ENCODE measurements at places on chromosomes 1 and 21.

DNA sequence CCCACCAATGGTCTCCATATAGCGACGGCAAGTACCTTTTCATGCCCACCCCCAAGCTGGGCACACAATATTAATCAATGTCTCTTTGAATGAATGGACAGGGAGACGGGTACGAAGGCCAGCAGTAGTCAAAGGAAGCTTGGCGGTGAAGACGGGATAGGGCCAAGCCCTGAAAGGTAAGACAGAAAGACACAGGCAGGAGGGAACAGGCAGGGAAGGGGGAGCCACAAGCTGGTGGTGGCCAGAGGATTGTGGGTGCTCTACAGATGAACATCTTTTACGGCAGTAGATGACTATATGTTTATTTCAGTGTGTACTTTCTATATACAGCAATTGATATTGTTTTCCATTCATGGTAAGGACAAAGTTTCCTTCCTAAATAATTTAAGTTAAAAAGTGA lies 16.3 kb downstream of the CAPZB start:
- DNase-seq: no peak

GRCh38 chr1:43821471-43821870 lies 112.1 kb upstream of the ARTN start:
- no peak for DNase-seq

GRCh38 chr1:7229186-7229585 lies 443.9 kb downstream of the CAMTA1 start:
- no peak for DNase-seq

DNA sequence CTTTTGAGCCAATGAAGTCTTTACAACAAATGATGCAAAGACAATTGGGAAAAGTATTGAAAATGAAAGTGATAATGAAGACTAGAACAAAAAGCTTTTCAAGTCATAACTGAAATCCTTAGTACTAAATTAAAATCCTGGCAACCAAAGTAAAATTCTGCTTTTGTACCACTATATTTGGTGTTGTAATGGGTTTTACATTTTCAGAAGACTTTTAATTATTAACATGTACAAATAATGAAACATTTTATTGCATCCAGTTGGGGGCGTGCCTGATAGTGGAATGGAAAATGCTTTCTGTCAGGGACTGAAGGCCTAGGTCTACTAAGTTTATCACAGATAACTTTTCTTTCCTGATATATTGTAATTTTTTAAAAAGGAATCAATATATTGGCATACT lies 89.4 kb downstream of the SDCCAG8 start:
- DNase-seq: no peak

DNA sequence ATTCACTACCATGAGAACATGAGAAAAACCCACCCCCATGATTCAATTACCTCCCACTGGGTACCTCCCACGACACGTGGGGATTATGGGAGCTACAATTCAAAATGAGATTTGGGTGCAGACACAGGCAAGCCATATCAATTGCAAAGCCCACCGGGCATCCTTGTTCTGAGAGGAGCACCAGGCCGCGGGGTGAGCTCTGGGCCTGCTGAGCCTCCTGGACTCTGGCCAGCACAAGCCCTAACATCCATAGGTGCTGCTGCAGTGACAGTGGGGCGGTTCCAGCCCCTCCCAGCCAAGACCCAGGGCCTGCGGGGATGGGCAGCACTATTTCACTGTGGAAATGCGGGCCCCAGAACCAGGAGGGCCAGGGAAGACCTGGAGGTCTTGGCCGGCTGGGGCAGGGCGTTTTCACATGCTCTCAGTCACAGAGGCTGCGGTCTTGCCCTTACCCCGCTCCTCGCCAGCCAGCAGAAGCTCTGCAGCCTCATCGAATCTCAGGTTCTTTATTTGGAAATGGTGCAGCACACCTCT lies 103.8 kb downstream of the PCBP3 start:
- DNase-seq: no peak

All from CD4-positive, alpha-beta T cell treated with Interleukin-2 at 100 ng/mL for 4 hours (primary cell).